ENCODE measurements at places on chromosomes 11 and 22. TPM values are rescaled to one million over a fixed set of nuclear protein-coding genes. Genes with fewer than 3 reads are reported as not detected.

Gene ASPHD2
- 0.88 TPM for polyA plus RNA-seq

Gene WBP2NL
- 1.5 TPM for polyA plus RNA-seq

Gene CD3D
- polyA plus RNA-seq: 7.4 TPM

Gene ACR
- 0.48 TPM for polyA plus RNA-seq

Gene OR4D5
- polyA plus RNA-seq: not detected

Gene PGA5
- 0.40 TPM for polyA plus RNA-seq

Gene APOBEC3B
- 3.8 TPM for polyA plus RNA-seq

Gene SMTNL1
- 0.58 TPM for polyA plus RNA-seq

Gene OR8D1
- polyA plus RNA-seq: under 0.01 TPM

Gene SERPINH1
- polyA plus RNA-seq: 154 TPM

Gene ATG16L2
- 47.5 TPM for polyA plus RNA-seq

Gene CSTPP1
- 32.9 TPM for polyA plus RNA-seq

Gene KRTAP5-11
- polyA plus RNA-seq: 0.19 TPM

Gene TRPM5
- 0.87 TPM for polyA plus RNA-seq

Gene BACE1
- polyA plus RNA-seq: 37.1 TPM

Gene WT1
- 4.6 TPM for polyA plus RNA-seq

Gene TRIM44
- polyA plus RNA-seq: 40.5 TPM

Gene DCDC1
- polyA plus RNA-seq: 1.2 TPM

Gene OR8K5
- polyA plus RNA-seq: not detected

Gene CNGA4
- polyA plus RNA-seq: 0.16 TPM

Gene MPZL2
- 32.8 TPM for polyA plus RNA-seq

Gene TRIM29
- polyA plus RNA-seq: 1.8 TPM

Gene LRRC74B
- polyA plus RNA-seq: 0.22 TPM

Gene GALNT18
- 3.7 TPM for polyA plus RNA-seq

Gene TCN1
- 0.37 TPM for polyA plus RNA-seq

Gene IL17REL
- polyA plus RNA-seq: 0.31 TPM

Gene TRIM51
- polyA plus RNA-seq: not detected

Gene NEFH
- polyA plus RNA-seq: 5.6 TPM

All from large intestine (tissue), 12 donors.